ENCODE measurements at places on chromosomes 16 and 17.

DNA sequence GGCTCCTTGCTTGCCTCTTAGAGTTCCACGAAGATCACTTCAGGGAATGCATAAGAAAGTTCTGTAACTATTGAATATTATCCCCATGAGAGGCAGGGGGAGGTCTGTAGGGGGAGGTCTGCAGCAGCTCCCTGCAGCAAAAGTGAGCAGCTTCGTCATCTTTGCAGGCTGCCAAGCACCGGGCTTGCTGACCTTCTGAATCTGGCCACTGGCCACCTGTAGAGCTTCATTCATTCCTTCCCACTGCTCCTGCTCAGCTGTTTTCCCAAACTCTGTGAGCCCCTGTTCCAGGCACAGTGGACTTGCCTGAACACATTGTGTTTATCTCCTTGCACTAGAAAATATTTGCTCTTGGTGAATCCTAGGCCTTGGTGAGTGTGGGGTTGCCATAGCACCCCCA, 443.3 kb downstream of the HAPSTR1 start:
- no peak for DNase-seq

DNA sequence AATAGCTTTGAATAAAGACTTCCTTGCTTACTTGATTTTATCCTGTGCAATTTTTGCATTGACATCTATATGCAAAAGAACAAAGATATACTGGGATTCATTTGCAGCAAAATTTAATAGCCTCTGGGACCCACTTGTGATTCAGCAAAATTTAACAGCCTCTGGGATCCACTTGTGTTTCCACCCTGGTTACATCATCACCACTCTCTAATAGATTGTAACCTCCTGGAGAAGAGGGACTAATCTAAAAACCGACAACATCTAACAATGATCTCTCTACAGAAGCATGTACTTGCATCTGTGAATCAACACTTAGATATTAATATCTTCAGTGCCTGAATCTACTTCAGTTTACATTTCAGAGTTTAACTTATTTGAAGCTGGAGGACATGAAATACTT, 202.0 kb upstream of the CPHXL start:
- DNase-seq: no peak

- DNase-seq: no peak
These were observed 4.7 kb upstream of the PRR29 start for GRCh38 chr17:63993368-63993985.

DNA sequence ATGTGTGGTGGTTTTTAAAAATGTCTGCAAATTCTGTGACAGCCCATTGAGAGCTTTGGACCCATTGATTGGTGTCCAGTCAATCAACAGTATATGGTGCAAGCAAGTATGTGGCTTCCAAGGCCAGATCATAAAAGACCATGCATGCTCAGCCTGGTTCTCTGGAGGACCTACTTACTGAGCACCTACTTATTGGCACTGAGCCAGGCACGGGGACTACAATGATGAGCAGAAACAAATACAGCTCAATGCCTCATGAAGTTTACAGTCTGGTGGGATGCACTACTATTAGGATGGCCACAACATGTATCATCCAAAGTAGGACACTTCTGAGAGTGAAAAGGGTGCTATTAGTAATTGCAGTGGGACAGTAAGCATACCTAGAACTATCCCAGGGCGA, 7.2 kb upstream of the EMP2 start:
- no peak for DNase-seq

GRCh38 chr17:50214976-50215760, 13.7 kb upstream of the COL1A1 start:
- DNase-seq: no peak

DNA sequence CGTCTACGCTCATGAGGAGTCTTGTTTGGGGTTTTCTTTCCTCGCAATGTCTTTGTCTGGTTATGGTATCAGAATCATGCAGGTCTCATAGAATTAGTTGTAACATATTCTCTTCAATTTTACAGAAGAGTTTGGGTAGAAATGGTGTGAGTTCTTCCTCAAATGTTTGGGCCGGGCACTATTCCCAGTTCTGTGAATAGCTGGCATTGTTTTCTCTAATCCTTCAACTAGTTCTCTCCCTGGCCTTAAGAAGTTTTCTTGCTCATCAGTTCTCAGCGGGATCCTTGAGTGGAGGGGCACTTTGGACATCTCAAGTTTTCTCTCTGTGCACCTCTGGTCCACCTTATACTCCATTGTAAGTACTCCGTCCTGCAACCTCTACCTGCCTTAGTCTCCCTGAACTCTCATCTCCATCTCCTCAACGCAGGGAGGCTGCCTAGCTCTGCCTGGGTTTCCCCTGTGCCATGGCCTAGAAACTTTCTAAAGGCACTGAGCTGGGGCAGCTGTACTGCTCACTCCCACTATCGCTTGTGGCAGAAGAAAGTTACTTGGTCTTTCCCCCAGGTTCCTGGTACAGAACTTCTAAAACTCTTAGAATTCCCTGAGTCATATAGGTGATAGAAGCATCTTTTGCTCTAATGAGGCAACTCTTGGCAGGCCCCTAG, 16.9 kb downstream of the NSMCE1 start:
- DNase-seq: no peak

DNA sequence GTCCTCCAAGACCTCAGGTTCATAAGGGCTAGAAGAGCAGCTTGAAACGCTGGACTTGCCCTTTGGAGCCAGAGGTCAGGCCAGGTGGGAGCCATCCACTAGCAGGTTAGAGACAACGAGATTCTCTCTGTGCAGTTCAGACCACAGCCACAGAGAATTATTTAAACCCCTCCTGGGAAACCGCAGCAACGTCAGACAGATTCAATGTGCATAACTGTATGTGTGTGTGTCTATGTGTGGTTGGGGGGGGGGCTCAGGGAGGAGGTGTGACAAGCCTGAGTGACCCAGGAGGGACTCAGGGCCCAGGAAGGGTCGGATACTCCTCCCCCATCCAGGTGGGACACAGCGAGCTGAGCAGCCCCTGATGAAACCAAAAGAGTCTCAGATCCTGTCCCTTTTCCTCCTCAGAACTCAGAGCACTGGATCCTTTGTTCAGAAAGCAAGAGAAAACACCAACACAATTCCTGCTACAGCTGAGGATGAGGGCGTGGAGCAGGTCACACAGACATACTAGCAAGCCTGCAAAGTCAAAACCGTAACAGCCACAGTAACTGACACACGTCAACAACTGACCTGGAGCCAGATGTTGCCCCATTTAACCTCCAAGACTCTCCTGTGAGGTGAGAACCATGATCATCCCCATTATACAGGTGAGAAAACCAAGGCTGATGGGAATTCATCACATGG, 66.8 kb downstream of the XYLT1 start:
- no peak for DNase-seq

DNA sequence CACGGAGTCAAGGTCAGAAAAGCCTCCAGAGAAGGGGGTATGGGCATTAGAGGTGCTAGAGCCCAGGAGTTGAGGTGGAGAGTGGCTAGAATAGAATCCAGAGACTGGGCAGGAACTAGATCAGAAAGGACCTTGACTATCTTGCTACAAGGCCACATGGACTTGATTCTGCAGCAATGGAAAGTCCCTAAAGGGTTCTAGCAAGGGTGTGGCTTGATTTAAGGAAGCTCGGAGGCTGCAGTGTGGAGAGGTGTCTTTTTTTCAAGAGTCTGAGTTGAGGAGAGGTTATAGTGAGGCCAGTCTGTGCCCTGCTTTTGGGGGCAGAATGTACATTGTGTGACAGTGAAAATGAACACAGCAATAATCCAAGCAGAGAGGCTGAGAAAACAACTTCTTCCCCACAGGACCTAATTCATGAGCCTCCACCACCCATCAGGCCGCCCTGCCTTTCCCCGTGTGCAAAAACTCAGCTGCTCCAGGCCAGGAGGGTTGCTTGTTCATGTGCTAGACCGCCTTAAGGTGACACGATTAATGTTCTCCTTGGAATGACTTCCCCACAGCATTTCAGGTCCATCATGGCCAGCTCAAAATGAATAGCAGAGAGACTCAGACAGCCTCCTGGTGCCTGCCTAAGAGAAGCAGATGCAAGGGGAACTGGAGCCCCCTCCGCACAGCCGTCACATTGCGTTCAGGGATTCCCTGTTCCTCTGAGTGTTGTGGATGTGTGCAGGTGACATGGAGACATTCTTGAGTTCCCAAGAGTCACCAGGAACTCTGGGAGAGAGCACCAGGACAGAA, 8.7 kb upstream of the BEAN1 start:
- no peak for DNase-seq

DNA sequence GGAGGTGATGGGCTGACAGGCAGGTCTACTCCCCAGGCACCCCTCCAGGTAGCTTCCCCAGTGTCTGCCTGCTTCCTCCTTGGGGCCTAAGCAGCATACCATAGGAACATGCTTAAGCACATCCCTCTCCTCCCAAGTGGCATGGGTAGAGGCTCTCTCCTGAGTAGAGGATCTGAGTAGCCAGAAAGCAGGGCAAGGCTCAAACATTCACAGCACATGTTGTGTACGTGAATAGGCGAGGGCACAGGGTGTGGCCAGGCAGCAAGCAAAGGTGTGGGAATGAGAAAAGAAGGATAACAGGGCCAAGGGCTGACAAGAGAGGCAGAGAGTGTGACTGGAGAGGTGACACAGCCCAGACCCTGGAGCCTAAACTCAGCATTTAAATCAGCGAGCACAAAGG, 29.7 kb upstream of the GFOD2 start:
- DNase-seq: no peak

DNA sequence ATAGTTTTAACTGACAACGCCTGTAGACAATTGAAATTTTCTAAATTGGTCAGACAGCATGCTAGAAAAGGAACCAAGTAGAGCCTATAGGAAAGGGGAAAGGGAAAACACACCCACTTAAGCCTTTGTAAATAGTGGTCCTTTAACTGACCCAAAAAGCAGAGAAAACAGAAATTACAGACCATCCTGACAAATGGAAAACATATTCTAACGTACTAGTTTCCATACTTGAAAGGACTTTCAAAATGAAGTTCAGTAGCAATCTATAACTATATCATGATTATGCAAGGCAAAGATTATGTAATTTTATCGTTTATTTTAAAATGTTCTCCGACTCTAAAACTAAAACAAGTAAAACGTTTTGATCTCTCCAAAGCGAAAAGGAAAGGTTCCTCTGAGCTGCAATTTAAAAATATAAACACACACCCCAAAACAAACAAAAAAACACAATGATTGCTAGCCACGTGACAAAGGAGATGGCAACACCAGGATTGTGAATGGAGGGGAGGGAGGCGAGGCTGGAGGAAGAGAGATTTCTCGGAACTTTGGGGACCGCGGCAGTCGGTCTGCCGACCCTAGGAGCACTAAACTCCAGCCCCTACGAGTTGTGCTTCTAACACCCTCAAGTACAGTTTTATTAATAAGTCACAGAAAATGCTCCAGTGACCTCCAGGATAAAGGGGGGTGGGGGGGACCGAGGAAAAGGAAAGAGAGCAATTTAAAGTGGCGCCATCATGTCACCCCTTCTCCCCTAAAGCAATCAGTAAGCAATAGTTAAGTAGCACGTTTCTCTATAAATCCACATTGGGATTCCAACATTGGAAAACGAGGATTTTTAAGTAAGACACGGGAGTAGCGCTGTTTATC, 1.7 kb downstream of the KANSL1 start:
- peak; percentile 26 for DNase-seq

DNA sequence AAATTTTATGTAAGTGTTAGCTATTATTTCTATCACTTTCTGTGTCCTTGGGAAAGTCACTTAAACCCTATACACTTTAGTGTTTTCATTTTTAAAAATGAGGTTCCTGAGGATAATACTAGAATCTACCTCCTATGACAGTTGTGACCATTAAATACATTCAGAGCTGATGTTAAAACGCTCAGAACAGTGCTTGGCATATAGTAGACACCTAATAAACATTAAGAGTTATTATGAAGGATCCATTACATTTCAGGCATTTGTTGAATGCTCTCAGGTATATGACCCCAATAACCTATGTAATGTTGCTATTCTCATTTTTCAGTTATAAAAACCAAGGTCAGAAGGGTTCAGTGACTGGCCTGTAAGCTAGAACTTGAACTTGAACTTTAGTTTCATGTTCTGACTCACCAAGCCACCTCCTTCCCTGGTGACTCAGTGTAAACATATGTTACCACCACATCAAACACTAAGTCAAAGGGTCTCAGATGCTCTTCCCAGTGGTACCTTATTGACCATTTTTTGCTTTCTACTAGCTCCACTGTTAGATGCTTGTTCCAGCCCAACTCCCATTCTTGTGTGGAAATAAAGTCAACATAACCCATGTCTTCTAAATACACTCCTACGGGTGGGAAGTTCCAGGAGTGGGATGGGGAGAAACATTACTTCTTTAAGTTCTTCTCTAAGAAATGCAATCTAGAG, 47.6 kb downstream of the HSD17B2 start:
- no peak for DNase-seq

- DNase-seq: no peak
These were observed 10.9 kb downstream of the RAB40C start for GRCh38 chr16:600781-601180.

DNA sequence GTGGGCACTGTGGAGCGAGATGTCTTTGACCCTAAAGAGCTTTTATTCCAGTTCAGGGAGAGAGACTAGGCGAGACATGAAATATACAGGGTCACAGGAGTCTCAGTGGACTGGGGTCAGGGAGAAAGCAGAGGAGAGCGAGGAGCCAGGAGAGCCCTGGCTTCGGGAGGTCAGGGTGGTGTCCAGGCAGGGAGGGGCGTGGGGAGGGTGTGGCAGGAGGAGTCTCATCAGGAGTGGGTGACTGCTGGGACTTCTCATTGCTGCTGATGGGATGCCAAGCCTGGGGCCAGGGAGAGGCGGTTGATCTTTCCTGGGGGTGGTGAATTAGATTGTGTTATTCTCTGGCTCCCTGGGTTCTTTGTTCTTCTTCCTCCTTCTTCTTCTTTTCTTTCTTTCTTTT, 22.4 kb upstream of the USP7 start:
- DNase-seq: no peak

DNA sequence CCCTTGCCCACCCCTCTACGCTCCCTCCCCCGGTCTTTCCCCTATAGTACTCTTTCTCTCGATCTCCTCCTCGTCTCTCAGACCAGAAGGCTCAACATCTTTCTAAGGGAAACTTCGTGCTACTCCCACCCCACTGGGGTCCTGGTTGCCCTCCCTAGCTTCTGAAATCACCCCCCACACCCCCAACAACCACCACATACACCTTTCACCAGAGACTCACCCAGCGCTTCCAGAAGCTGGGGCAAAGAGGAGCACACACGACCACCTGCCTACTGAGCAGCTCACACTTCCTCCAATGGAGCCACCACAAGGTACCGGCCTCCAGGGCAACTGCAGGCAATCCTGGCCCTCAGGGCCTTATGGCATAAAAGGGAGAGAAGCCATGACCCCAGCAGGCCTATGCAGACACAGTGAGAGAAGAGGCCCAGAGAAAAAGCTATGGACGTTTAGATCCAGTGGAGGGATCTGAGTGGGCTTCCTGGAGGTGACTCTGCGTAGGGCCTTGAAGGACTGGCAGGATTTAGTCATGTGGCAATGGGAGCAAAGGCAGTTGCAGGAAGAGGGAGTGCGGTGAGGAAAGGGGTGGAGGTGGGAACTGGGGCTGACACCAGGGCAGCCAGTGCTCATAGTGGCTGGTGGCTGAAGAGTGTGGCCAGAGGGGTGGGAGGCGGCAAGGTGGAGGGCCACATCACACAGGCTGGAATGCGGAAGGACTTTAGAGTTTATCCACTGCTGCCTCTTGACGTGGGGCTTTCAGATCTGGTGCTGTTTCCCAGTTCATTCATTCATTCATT, 12.1 kb upstream of the TMEM92 start:
- peak; percentile 12 for DNase-seq

Data from GM12892 (cell line).